Omental fat pad (tissue), 4 donors: ENCODE measurements at places on chromosomes 1 and 21.

DNA sequence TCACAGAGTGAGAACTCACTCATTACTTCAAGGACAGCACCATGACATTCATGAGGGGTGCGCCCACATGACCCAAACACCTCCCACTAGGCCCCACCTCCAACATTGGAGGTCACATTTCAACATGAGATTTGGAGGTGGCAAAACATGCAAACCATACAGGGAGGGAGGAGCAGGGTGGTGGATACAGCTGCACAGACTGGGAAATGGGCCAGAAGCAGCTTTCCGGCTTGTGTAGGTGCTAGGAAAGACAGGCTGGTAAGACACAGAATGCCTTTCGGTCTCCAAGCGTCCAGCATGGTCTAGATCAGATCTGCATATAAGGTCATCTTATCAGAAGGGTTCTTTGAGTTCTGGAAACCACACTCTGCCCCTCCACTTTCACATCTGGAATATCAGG, 35.1 kb upstream of the TINAGL1 start:
- DNase-seq = no peak

DNA sequence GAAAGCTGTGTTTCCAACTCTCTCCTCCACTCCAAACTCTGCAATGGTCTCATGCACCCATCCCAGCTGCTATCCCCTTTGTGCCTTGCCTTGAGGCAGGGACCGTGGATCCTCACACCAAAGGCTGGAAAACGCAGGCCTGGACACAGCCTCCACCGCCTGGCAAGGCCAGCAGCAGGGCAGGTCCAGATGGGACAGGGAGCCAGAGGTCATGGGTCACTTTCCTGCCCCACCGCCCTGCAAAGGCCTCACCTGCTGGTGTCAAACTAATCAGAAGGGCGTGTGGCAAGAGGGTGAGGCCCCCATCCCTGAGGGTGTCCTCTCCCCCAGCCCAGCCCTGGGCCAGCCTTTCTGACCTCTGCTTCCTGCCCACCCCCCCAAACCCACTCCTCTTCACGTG, 106.3 kb downstream of the PAX7 start:
- no peak for DNase-seq

GRCh38 chr1:64111787-64112186, 91.6 kb upstream of the UBE2U start:
- no peak for DNase-seq

- DNase-seq = no peak
Measured at GRCh38 chr1:203130358-203130985, 2.9 kb downstream of the ADORA1 start.

- DNase-seq = no peak
Measured at GRCh38 chr1:12608311-12608957, 9.6 kb downstream of the DHRS3 start.

DNA sequence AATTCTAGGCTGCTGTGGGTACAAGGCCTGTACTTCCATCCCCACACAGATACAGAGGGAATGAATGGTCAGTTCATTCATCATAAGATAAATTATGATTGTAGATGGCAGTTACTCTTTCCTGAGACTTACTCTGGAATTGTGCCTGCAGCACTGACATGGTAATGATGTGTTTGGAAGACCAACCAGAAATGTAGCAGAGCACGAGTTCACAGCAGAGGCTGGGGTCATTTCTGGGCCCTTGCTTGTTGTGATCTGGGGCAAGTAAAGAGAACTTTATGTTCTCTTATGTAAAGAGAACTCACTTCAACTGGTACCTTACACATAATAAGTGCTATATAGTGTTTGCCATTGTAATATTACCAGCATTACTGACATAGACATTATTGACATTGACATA, 411.9 kb downstream of the NTNG1 start:
- DNase-seq = no peak

- DNase-seq = no peak
Measured at GRCh38 chr1:246602194-246602593, 35.9 kb downstream of the CNST start.

- DNase-seq = no peak
Measured at GRCh38 chr1:85847356-85847755, 139.1 kb upstream of the ZNHIT6 start.

DNA sequence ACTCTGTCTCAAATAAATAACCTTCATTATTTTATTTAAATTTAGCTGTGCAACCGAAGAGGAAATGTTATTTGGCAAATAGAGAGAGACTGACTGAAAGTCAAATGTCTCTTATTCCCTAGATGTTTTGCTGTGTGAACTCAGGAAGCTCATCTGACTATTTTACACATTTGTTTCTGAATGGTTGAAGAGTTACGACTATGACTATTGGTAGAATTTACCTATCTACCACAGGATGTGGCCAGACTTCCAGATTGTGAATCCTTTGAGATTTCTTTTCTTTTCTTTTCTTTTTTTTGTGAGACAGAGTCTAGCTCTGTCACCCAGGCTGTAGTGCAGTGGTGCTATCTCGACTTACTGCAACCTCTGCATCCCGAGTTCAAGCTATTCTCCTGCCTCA, 5.3 kb upstream of the SDE2 start:
- no peak for DNase-seq

GRCh38 chr1:169288011-169288414, 79.6 kb downstream of the NME7 start:
- DNase-seq = no peak

DNA sequence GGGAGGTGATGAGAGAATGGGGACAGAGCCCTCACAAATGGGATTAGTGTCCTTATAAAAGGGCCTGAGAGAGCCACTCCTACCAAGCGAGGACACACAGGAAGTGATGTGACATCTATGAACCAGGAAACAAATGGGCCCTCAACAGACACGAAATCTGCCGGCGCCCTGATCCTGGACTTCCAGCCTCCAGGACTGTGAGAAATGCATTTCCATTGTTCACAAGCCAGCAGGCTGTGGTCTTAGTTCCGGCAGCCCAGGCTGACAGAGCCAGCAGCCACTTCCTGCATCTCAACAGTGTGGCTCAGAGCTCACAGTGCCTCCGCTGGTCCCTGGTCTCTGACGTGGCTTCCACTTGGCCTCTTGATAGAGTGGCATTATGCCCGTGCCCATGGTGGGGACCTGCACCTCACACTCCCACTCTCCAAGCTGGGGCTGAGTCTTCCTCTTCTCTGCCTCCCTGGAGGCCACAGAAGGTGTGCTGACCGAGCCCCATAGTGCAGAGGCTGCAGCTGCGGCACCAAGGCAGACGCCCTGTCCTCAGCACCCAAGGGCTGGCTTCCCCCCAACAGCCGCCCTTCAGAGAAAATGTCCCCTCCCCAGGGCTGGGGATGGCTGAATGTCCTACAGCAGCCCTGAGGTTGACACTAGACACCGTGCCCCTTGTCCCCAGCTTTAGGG, 44.9 kb downstream of the ACOT7 start:
- DNase-seq = no peak

DNA sequence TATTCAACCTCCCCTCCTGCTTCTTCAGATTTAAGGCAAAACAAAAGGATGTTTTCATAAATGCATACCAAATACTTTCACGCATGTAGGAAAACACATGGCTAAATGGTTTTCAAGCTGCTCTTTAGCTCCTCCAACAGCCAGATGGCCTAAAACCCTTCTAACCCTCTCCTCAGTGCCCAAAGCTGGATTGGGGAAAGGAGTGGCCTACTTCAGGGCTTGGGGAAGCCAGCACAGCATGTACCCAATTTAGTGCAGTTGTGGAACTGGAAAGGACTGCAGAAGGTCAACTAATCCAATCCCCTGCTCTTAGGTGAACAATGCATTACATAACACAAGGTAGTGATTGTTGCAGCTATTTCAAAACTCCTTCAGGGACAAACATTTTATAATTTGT, 9.3 kb downstream of the F5 start:
- no peak for DNase-seq

GRCh38 chr1:227753999-227754711, 18.9 kb downstream of the SNAP47 start:
- DNase-seq = no peak

GRCh38 chr1:28865997-28866650, 48.2 kb upstream of the EPB41 start:
- DNase-seq = no peak

- no peak for DNase-seq
Measured at GRCh38 chr1:212364985-212365384, 49.7 kb downstream of the PACC1 start.

DNA sequence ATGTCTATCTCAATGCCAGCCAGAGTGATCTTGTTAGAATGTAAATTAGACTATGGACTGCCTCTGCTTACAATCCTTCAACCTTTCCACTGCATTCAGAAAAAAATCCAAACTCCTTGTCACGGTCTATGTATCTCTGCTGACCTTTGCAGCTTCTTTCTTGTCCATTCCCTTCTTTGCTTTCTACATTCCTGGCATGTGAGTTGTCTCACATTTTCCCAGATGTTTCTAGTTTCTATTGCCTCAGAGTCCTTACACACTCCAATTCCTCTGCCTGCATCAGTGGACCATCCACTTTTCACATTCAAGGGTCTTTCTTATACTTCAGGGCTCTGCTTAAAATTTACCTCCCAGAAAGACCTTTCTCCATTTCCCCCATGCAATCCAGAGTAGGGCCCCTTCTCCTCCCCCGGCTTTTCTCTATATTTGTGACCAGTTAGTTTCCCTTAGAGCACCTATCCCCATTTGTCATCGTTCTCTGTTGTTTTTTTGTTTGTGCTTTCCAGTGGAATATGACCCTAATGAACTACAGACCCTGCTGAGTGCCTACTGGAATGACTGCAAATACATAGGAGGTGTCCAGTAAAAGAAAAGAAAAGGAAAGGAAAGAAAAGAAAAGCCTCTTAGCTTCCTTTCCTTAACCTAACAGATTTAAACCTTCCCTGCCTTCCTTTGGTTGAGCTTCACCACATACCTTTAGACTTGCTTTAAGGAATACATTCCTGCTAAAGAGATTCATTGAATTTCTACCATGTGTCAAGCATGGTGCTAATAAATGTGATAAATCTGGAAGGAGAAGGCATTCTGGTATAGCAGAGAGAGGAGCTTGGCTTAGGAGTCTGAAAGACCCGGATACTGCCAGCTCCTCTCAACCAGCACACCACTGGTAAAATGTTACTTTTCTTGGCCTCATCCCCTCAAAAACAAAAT, 102.0 kb downstream of the DIRAS3 start:
- DNase-seq = no peak

GRCh38 chr21:44763050-44763378, 38.6 kb downstream of the UBE2G2 start:
- no peak for DNase-seq

GRCh38 chr1:6386371-6386949, 7.1 kb downstream of the ACOT7 start:
- DNase-seq = no peak

- DNase-seq = no peak
Measured at GRCh38 chr1:156616463-156616862, 2.8 kb upstream of the HAPLN2 start.

DNA sequence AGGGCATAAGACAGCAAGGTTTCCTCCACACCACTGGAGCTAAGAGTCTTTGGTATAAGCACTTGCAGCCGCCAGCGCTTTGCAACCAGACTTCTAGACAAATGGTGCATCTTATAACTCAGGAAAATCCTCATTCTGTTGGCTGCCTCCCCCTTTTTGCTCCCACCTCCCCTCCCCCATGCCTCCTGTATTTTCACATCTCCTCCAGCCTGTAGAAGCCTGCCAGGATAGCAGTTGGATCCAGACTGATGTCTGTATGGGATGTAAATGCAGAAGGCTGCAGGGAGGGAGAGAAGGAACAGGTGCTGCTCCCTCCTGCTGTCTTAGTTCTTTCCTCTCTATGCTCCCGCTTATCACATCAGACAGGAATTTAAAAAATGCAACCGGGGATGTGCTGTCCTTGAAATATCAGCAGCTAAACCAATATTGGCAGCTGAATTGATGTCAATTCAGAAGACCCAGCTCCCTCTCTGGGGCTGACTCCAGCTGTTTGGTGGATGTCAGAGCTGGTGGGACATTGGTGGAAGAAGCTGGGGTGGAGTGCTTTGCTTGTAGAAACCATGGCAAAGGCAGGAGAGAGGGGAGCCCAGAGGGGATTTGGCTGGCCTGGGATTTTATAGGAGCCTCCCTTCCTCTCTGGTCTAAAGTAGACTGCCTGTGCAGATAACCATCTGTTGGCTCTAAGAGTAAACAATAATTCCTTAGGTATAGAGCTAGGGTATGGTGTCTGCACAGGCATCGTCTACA, 53.5 kb downstream of the NFASC start:
- no peak for DNase-seq

GRCh38 chr1:88647249-88647645, 36.8 kb upstream of the PKN2 start:
- no peak for DNase-seq

DNA sequence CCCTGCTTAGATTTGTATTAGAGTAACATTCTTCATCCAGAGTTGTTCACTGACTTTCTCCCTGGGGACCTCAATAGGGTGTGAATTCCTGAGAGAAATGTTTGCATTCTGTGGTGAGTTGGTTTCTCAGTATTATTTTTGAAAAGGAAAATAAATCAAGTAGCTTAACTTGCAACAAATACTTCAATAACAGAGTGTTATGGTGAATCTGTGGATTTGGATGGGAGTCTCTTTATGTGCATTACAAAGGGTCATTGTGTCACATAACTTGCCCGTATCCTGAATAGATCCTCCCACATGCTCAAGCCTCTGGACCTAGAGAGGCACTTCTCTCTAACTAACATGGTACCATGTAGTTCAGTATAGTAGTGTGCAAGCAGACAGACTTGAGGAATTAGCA, 68.4 kb upstream of the IPO9 start:
- DNase-seq = no peak

DNA sequence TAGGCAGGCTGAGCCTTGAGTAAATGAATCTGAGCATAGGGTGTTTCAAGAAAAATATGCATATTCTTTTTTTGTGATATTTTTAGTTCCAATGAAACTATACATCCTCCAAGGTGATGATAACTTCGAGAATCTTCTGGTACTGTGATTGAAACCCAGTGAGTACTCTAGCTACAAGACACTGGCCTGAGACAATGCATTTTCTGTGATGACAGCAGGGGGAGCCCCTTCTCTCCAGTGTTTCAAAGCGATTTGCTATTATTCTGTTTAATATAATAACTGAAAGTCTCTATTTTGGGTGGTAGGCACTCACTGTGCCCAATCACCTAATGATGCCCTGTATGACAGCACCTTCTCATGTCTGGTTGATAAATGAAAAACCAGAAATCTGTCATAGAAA, 12.1 kb downstream of the IRF2BP2 start:
- DNase-seq = no peak

GRCh38 chr1:85343213-85343611, 66.8 kb upstream of the BCL10 start:
- no peak for DNase-seq

- no peak for DNase-seq
Measured at GRCh38 chr21:29238053-29238966, 60.4 kb upstream of the BACH1 start.

DNA sequence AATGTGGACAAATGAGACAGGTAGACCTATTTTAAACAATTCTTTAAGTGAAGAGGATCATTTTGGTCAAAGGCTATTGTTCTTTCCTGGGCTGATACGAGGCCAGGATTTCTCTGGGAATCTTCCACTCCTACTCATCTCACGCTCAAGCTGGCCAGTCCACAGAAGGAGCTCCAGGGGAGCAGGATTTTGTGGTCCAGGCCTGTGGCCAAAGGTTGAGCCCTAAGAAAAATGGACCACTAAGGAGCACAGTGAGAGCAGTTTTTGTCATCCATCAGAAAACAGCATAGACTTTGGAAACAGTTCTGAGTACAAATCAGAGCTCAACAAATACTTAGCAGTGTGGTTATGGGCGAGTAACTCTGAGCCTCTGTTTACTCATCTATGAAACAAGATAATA, 260.2 kb upstream of the RUNX1 start:
- no peak for DNase-seq

- DNase-seq = no peak
Measured at GRCh38 chr21:42533963-42534355, 20.3 kb downstream of the SLC37A1 start.

GRCh38 chr1:38297842-38298241, 251.2 kb upstream of the POU3F1 start:
- no peak for DNase-seq

GRCh38 chr1:28395181-28395580, 25.6 kb downstream of the PHACTR4 start:
- no peak for DNase-seq
